ENCODE measurements at places on chromosomes 7 and 10.

DNA sequence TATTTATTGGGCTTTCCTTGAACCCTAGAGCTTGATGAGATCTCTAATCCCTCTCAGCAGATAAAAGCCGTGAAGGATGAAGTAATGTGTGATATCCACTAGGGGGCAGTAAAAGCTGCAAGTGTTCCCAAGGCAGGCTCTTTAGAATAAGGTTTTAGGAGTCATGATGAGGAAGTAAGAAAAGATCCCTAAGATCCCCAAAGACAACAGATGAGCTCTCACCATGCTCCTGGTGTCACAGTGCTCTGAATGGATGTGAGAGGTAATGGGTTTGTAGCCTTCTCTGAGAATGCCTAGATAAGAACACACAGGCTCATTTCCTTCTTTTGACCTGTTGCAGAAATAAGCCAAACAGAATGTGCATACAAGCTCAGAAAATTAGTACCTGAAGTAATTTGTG is 70.4 kb upstream of the ITPRID1 start:
- DNase-seq, result peak; percentile 52

GRCh38 chr7:108158776-108159175 is 28.6 kb upstream of the LAMB4 start:
- DNase-seq, result peak; percentile 51

GRCh38 chr7:52120912-52121311 is 804.3 kb upstream of the COBL start:
- no peak for DNase-seq

DNA sequence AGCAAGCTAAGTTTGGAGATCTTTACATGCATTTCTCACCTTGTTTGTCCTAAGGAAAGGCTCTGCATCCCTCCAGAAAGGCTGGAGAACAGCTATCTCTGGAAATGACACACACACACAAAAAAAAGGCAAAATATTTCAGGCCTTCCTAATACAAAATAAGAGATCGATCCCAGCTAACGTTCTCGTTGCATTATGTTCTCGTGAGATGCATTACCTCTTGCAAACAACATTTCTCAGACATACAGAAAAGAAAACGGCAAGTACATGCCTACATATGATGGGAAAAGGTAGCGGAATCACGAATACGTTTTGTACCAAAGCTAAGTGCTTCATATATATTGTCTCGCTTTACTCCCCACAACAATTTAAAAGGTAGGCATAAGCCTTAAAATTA is 488 bp downstream of the MTERF1 start:
- DNase-seq, result no peak

DNA sequence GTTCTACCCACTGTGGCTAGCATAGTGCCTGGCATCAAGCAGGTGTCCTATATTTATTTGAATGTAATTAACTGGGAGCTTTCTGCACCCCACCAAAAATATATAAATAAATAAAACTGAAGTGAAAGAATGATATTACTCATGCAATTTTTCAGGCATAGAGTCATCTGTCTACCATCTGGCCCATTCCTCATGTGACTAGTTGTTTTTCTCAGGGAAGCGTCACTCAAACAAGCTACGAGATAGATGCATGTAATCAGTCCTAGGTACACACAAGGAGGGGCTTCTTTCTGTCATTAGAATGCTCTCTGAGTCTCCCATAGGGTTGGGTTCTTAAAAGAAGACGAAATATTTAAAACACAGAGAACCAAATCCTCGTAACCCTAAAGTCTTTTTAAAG is 255.5 kb upstream of the KMT2E start:
- DNase-seq, result peak; percentile 26

- DNase-seq, result no peak
These were observed 136.8 kb downstream of the C10orf105 start for GRCh38 chr10:71582506-71583475.

GRCh38 chr7:151406051-151406875 is 3.6 kb downstream of the WDR86 start:
- no peak for DNase-seq

GRCh38 chr7:117269417-117269816 is 53.4 kb downstream of the WNT2 start:
- peak; percentile 92 for DNase-seq

DNA sequence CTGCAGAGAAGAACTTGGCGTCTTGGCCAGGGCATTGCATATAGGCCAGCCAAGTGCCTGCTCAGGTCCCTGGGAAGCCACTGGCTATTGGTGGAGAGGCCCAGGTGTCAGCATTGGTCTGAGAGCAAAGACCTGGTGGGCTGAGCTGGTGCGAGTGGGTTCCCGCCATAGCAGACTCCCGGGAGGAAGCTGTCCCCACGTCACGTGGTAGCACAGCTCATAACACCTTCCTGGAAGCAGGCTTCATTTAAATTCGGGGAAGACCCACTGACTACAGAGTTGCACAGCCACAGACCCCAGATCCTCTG is 130.5 kb downstream of the WDR37 start:
- DNase-seq, result no peak

DNA sequence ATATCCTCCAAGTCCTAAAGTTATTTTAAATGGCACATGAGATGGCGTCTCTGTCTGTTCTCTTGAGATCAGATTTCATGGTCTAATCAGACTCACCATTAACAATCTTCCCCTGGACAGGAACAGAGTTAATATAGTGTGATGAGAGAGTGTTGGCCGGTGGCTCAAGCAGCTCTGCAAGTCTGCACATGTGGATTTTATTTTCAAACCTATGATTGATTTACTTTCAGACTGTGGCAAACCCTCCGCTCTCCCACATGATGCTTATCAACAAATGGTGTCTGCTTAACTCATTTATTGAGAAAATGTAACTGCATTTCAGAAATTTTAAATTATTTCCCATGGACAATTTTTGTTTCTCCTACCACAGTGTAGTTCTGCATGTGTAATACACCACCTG is 46.5 kb upstream of the HGF start:
- no peak for DNase-seq

DNA sequence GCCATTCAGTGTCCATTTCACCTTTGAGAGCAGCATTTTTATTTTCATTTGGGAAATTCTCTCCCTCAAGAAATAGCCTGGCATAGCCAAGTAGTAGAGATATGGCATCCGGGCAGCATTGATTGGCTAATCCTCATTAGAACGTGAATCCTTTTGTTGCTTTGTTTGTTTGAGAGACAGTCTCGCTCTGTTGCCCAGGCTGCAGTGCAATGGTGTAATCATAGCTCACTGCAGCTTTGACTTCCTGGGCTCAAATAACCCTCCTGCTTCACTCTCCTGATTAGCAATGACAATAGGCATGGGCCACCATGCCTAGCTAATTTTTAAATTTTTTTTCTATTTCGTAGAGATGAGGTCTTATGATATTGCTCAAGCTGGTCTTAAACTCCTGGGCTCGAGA is 1174.9 kb upstream of the AUTS2 start:
- no peak for DNase-seq

DNA sequence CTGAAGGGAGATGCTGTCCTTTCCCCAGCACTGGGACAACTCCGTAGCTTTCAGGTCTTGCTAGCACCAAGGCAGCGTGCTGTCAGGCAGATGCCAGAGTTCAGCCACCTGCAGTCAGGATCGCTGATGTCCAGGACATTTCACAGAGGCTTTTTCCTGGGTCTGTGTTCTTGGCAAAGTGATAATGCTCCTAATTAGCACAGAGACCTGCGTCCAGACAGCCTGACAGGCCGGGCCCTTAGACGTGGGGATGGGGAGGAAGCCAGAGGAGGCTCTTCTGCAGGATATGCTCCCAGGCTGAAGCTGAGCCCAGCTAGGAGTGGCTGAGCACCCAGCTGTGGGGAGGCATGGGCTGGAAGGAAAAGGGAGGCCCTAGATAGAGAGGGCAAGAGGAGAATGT is 82.5 kb upstream of the TBX20 start:
- no peak for DNase-seq

All from foreskin keratinocyte (primary cell).